ENCODE measurements at places on chromosomes 4 and X.
A peak's percentile ranks its signal among the peaks of the same experiment; 100 is the strongest.

- DNase-seq, result no peak
These were observed 36.8 kb upstream of the IL1RAPL1 start for GRCh38 chrX:28550331-28550872.

DNA sequence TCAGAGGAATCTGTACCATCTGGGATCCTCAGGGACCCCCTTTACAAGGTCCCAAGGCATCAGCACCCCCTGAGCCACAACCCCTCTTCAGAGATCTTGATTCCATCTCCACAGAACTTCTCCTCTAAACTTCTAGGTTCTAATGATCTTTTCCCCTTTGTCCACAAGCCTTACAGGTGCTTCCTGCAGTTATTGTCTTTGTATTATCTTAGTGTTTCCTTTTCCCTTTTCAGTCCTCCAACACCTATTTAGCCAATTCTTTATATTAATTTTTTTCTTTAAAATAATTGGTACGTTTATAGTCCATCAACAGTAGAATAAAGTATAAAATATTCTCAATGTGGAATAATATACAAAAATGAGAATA lies 35.2 kb upstream of the FAM241A start:
- DNase-seq, result no peak

DNA sequence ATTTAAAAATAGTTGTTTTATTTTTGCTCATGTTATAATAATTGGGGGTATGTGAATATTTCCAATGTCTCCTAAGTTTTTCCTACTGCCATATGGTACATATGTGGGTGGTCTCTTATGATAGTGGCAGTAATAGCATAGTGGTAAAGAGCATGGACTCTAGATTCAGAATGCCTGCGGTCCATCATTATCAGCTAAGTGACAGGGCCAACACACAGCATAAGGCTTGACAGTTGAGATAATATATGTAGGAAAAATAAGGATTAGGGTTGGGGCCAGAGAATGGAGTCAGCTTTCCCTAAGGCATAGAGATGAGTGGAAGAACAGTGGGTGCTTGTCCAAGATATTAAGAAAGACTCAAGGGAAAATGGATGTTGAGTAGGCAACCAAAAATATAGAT lies 2707.5 kb downstream of the PCDH7 start:
- no peak for DNase-seq

- no peak for DNase-seq
These were observed 187.2 kb downstream of the NPFFR2 start for GRCh38 chr4:72218953-72219352.

DNA sequence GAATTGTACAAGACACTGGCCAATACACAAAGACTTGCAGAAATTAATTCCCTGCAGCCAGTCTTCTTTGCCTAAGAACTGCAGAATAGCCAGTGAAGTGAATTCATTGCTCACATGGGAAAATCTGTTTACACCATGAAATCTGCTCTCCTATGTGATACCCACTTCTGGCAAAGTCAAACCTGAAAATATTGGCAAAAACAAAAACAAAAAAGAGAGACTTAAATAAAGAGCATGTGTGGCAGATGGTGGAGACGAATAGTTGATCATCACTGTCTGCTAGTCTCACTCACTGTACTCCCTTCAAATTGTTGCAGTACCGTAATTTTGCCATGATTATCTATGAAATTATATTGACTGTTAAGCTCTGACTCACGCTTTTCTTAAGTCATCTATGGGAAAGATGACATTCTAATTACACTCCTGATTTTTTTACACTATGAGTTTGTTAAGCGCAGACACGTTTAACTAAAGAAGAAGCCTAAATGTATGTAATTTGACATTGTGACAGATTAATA lies 406.8 kb downstream of the PCDH7 start:
- DNase-seq, result no peak

- peak; percentile 18 for DNase-seq
These were observed 48.6 kb downstream of the MAGEA9 start for GRCh38 chrX:149830192-149830873.

- no peak for DNase-seq
These were observed 39.8 kb upstream of the LIMCH1 start for GRCh38 chr4:41498177-41498576.

DNA sequence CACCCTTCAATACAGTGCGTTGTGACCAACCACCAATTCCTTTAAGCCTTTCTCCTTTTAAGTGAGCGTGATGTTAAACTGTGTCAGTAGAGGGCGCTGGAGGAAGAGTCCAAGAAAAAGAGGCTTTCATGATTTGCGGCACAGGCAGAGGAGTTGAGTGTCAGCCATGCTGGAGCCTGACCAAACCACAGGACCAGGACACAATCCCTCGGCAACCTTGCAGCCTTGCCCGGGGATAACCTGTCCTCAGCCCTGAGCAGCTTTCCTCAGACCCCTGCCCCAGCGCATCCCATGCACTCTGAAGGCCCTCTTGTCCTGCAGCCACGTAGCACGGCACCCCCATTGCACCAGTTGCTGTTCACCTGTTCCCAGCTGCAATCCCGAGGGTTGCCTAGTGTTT lies 53.5 kb upstream of the SMIM31 start:
- DNase-seq, result peak; percentile 24

GRCh38 chr4:124199755-124200154 lies 512.8 kb downstream of the ANKRD50 start:
- no peak for DNase-seq

DNA sequence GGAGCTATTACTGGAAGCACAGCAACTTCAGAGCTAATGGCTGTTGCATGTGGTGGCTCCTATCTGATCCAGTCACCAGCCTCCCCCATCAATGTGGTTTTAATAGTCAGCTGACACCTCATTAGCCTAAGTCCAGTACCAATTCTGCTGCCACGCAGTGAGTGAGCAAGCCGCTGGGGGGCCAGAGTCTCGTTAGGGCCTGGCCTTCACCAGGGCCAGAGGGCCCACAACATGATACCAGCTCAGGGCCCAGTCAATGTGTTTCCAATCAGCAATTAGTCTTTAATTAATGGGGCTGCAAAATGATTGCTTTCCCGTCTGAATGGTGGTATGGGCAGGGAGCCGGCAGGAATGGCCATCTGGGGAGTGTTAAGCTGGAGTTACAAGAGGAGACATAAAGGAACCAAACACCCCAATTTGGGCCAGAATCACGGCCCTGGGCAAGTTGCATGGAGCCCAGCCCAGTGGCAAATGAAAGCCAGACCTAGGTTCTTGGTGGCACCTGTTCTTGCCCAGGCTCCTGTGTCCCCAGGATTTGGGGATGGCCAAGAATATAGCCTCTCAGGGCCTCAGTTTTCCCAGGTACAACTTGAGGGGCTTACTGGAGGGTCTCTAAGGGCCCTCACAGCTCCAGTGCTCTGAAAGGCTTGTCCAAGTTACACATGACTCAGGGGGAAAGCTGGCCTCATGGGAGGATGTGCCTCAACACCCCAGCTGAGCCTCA lies 119.2 kb downstream of the EFNB1 start:
- no peak for DNase-seq

- DNase-seq, result no peak
These were observed 14.7 kb downstream of the NFXL1 start for GRCh38 chr4:47899639-47900038.

GRCh38 chr4:81601358-81601694 lies 129.6 kb upstream of the RASGEF1B start:
- DNase-seq, result no peak

DNA sequence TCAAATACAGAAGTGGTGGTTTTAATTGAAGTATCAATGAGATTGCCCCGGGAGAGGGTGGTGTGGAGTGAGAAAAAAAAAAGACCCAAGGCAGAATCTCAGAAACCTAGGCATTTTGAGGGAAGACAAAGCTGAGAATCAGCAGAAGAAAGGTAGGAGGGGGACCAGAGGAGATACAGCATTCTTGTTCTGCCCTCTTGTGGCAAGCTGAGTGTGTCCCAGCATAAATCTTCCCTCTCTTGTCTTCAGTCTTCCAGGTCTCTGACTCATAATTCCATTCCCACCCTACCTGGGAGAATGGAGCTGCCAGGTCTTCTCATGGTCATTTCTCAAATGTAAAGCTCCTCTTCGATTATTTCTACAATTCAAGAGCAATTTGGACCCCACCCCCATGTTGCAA lies 32.7 kb upstream of the MAGED1 start:
- DNase-seq, result no peak

DNA sequence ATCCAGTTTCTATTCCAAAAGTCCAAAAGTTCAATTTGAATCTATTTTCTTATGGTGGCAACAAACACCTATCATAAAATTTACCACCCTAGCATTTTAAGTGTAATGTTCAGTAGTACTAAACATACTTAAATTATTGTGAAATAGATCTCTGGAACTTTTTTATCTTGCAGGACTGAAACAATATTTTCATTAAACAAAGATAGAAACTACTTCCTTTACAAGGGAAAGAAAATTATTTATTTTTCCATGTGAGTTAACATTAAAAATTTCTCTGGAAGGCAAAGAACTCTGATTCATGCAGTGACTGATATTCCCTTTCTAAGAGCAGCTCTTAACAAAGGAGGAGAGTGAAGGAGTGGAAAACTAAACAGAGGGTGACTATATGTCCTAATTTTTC lies 40.2 kb downstream of the ADH7 start:
- no peak for DNase-seq

- no peak for DNase-seq
These were observed 50.2 kb downstream of the JAKMIP1 start for GRCh38 chr4:6150046-6150735.

Data from activated CD4-positive, alpha-beta T cell treated with anti-CD3 and anti-CD28 coated beads, Interleukin-2, Interleukin-6, amounts not matched to agents 100 ng/mL and 50 ng/mL, durations not matched to agents 16 hours and 8 hours (primary cell).